ENCODE measurements at places on chromosomes 12 and 14.

DNA sequence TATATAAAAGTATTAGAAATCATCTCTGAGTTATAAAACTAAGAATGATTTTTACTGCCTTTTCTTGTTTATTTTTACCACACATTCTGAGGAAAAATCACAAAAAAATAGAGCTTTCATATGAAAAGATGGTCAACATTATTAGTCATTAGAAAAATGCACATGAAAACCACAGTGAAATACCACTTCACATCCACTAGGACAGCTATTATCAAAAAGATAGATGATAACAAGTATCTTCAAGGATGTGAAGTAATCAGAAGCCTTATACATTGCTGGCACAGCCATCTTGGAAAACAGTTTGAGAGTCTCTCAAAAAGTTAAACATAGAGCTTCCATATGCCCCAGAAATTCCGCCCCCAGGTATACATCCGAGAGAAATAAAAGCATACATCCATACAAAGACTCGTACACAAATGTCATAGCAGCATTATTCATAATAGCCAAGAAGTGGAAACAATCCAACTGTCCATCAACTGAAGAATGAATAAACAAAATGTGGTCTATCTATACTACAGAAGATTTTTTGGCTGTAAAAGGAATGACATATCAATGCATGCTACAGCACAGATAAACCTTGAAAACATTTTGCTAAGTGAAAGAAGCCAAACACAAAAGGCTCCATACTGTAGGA lies 523.9 kb downstream of the FUT8 start:
- DNase-seq: no peak

DNA sequence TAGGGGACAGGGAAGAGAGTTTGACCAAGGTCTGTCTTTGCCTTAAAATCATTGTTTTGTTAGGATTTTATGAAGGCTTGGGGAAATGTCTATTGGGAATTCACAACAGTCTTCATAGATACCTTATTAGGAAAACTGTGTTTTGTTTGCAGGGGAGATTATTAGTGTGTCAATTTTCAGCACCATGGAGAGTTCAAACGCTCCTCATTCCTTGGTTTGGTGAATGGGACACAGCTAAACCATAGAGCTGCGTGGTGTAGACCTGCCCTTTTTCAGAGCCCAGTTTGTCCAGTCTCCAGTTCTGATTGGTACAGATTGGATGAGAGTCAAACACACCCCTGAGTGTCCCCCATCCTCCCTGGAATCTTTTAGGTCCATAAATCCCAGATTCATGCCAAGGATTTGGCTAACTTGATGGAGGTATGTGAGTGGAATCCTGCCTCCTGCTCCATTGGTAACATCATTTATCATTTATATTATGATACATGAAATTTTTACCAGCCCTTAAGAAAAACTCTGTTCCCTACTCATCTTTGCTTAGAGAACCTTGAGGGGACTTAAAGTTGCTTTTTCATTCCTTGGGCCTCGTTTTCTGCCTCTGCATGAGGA lies 12.0 kb downstream of the NGDN start:
- DNase-seq: no peak

DNA sequence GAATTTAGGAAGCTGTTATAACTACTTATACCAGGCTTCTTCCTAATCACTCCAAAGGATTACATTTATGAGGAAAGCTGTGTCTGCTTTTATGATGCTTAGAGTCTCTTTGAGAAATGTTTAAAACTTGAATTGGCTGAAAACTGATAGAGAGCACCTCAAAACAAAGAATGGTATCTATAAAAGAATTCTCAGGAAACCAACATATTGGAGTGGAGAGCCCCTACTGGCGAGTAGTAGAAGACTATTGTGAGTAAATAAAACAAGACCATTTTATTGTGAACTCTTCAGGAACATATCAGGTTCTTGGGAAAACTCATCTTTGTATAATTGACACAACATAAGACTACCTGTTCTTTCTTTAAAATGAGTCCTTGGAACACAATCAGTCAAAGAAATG lies 578.6 kb downstream of the RERGL start:
- no peak for DNase-seq

DNA sequence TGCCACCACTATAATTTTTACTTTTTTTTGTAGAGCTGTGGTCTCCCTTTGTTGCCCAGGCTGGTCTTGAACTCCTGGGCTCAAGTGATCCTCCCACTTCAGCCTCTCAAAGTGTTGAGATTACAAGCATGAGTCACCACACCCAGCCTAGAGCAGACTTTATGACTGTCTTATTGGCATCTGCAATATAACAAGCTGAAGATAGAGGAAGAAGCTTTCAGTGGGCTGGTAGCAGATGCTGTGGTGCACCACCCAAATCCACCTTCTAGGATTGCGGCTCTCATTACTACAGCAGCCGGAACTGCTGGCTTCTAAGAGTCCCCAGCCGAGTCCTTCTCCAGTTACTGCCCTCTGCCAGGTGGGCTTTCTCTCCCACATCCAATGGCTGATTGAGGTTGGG lies 7.6 kb upstream of the STK38L start:
- no peak for DNase-seq

- no peak for DNase-seq
Observed at GRCh38 chr12:108668542-108668941, 34.8 kb upstream of the SELPLG start.

Data from stimulated activated CD4-positive, alpha-beta T cell treated with anti-CD3 and anti-CD28 coated beads, TNF-alpha, amount 100 ng/mL, for 1 hour (primary cell).